ENCODE measurements at places on chromosomes 12 and 14. TPM values are rescaled to one million over a fixed set of nuclear protein-coding genes. Genes with fewer than 3 reads are reported as not detected.

NIN gene
- 32.8 TPM for total RNA-seq

GPR137C gene
- total RNA-seq: 0.50 TPM

KHNYN gene
- 75.8 TPM for total RNA-seq

OR4E2 gene
- total RNA-seq: not detected

CLEC4E gene
- total RNA-seq: 3.7 TPM

GPN3 gene
- 39.0 TPM for total RNA-seq

ADIPOR2 gene
- total RNA-seq: 36.7 TPM

FBXO34 gene
- total RNA-seq: 21.2 TPM

IFNG-AS1 gene
- total RNA-seq: not detected

CDKN3 gene
- 0.65 TPM for total RNA-seq

LUM gene
- total RNA-seq: 83.5 TPM

PMCH gene
- total RNA-seq: not detected

LRCOL1 gene
- not detected for total RNA-seq

LGR5 gene
- 0.34 TPM for total RNA-seq

KCNJ8 gene
- 17.9 TPM for total RNA-seq

AMDHD1 gene
- total RNA-seq: not detected

NOXRED1 gene
- 0.29 TPM for total RNA-seq

KRT77 gene
- not detected for total RNA-seq

GPD1 gene
- total RNA-seq: 0.17 TPM

CRACR2A gene
- 2.8 TPM for total RNA-seq

RBP5 gene
- total RNA-seq: 0.46 TPM

AMN gene
- 0.11 TPM for total RNA-seq

SDS gene
- not detected for total RNA-seq

TRPV4 gene
- total RNA-seq: 0.50 TPM

DEPDC4 gene
- not detected for total RNA-seq

P2RX2 gene
- total RNA-seq: 4.1 TPM

RACGAP1 gene
- 11.1 TPM for total RNA-seq
